Hematopoietic multipotent progenitor cell treated with erythropoietin and hydrocortisone succinate and interleukin-3 and kit ligand, for 4 days (in vitro differentiated cells): ENCODE measurements at places on chromosomes 2 and 18.

GRCh38 chr2:25032901-25033300, 9.0 kb upstream of the EFR3B start:
- DNase-seq: no peak

DNA sequence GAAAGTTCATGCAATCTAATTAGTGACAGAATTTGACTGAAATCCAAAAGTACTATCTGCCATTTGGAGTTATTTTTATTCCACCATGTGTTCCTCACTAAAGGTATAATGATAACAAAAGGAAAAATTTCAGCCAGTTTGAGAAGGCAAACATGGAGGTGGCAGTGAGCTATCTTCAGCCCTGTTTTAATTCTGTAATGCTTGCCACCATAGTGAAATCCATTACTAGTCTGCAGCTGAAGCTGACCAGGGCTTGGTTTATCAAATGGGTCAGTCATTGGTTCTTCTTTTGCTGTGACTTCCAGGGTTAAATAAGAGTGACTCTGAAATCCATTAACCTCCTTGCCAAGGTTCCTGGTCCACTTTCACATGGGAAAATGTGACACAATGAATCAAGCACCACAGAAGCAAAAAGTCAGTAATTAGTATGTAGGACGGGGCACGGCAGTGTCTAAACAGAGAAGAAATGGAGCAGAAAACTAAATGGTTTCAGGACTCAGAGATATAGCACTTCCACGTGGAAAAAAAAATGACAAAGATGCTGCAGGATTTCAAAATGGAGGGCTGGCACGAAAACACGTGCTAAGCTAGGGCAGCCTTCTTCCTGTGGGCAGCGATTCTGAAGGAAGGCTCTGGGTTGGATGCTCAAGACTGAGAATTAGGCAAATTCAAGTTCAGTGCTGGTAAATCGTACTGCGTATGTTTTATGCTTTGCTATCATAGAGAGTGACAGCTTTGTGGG, 87.2 kb downstream of the EPHA4 start:
- DNase-seq: no peak

GRCh38 chr2:120452945-120453634, 107.2 kb downstream of the INHBB start:
- DNase-seq: no peak

- DNase-seq: no peak
Measured at GRCh38 chr2:151843691-151844061, 15.5 kb upstream of the ARL5A start.

GRCh38 chr18:47936952-47937351, 6.5 kb upstream of the SMAD2 start:
- DNase-seq: peak; percentile 66

DNA sequence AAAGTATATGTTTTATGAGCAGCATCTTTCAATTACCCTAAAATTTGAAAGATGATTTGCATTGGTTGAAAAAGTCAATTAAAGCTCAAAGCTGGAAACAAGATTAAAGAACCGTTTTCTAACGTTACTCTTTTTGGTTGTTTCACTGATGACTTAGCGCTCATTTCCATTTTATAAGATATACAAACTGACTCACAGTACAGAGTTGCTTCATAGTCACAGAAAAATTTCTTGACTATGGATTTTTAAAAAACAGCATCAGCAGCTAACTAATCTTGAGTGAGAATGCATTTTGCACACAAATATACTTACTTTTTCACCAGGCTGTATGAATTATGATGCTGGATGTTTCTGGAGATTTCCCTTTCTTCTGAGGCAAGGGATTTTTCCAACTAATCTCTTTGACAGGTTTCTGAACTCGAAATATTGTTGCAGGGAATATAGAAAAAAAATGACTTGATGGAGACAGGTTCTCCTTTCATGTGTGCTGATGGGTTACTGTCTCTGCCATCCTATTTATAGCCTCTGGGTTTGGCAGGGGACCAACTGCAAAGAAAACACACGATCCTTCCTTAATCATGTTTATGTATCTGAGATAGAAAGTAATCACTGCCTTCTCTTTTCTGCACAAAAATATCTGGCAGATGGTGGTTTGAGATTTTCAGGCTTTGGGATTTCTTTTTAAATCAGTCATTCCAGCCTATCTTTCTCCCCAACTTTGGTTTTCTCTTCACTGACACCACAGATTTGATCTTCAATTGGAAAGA, 129.4 kb upstream of the DAPL1 start:
- DNase-seq: no peak

DNA sequence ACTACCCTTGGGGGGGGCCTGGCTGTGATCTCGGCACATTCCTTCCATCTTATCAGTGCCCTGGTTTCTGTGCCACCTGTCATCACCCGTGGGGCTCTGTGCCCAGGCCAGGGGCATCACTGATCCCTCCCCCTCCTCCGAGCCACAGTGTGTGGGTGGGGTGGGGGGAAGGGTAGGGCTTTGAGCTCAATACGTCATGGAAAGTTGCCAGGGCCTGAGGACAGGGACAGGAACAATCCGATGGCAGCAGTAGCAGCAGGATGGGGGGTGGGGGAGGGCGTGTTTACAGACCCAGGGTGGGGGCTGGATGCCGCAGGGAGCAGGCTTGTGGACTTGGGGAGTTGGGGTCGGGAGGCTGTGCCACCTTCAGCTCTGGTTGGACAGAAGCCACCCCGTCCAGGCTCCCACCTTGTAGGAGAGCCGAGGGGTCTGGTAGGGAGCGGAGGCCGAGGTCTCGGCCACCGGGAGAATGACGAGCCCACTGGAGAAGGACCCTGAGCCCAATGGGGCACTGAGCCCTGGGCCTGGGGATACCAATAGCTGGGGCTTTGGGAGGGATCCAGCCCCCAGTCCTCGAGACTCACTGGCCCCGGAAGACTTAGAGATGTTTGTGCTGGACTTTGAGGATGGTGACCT, 3.5 kb downstream of the SLC4A3 start:
- no peak for DNase-seq

DNA sequence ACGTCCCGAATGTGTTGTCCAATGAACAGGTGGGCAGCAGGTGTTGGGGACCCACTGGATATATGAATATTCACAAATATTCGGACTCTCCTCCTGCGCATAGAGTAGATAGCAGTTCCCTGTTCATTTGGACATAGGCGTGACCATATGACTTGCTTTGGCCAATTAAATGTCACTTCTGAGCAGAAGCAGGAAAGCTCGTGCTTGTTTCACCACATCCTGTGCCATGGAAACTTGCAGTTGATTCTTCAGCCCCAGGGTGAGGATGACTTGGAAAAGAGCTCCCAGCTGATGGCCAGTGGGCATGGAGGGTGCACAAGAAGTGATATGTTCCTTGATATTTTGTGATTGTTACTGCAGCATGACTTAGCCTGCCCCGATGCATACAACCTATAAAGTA, 52.6 kb downstream of the PTPRM start:
- no peak for DNase-seq

DNA sequence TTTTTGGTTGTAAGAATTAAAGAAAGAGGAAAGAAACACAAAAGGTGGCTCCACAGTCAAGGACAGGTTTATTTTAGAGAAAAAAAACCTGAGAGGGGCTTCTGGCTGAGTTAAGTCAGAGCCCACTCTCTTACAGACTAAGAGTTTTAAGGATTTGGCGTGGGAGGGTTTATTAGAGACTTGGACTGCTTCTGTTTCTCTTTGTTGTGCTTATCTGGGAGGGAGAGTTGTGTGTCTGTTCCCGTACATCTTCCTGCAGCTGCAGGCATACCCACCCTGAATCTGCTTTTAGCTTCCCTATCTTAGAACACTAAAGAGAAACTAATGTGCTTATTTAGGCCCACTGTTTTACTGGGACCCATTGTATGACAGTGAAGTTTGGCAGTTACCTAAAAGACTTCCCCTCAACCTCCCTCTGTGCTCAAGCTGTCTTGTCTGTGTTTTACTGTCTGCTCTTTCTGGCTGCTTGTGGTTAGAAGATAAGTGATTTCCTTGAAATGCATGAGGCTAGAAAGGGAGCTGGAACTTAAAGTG, 2.7 kb downstream of the RSAD2 start:
- DNase-seq: peak; percentile 98

GRCh38 chr18:77369644-77370043, 120.0 kb downstream of the GALR1 start:
- no peak for DNase-seq

DNA sequence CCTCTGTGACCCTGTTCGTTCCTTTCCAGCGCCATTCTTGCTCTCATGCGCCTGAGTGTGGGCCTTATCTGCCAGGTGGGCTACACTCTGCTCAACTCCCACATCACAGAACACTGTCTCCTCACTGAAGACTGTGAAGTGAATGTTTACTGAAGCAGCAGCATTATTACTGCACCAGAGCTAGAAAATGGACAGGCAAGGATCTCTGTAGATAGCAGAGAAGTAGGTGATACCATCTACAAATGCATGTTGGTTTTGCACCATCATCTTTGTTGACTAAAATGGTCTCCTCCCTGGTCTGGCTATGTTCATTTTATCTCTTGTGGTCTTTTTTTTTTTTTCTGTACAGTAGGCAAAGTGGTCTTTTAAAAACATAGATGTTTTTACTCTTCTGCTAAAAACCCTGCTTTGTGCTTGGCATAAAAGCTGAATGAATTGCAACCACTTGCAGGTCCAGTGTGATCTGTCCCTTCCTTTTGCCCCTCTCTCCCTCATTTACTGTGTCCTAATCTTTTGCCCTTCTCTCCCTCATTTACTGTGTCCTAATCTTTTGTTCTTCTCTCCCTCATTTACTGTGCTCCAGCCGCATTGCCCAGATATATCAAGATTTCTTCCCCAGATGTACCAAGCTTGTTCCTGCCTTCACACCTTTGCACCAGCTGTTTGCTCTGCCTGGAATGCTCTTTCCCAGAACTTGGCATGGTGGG, 35.4 kb downstream of the BABAM2 start:
- DNase-seq: peak; percentile 83

GRCh38 chr2:160694631-160695030, 201.0 kb upstream of the RBMS1 start:
- no peak for DNase-seq

DNA sequence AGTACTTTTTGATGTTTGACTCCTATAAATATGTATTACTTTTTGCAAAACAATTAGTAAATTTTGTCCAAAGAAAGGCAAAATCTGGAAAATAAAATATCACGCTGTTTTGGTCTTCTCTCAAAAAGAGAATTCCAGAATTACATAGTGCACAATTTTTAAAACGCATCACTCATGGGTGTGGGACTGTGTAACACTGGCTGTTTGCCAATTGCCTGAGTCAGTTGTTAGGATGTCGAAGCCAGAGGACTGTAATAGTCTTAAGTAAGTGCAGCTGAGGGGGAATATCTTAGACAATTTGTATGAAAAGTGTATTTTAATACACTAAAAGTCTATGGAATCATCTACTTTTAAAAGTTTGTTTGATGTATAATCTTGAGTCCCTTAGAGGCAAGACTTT, 24.1 kb upstream of the EPHA4 start:
- peak; percentile 5 for DNase-seq

GRCh38 chr2:129296806-129297205, 682.7 kb upstream of the RAB6C start:
- no peak for DNase-seq

DNA sequence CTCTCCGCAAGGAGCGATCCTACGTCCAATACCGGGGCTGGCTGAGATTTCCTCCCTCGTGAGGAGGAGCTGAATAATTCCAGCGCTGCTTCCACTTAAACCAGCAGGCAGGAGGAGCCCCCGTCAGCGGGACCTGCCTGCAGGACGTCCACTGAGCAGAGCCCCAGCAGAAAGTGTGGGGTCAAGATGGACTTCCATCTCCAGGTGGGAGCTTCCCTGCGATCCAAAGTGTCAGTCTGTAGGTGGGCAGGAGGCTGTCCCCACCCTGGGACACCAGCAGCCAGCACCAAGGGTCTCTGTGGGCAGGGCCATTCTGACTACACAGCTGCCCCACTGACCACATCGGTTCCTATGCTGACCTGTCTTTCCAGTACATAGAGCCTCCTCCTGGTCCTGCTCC, 462 bp upstream of the OTOS start:
- DNase-seq: no peak

DNA sequence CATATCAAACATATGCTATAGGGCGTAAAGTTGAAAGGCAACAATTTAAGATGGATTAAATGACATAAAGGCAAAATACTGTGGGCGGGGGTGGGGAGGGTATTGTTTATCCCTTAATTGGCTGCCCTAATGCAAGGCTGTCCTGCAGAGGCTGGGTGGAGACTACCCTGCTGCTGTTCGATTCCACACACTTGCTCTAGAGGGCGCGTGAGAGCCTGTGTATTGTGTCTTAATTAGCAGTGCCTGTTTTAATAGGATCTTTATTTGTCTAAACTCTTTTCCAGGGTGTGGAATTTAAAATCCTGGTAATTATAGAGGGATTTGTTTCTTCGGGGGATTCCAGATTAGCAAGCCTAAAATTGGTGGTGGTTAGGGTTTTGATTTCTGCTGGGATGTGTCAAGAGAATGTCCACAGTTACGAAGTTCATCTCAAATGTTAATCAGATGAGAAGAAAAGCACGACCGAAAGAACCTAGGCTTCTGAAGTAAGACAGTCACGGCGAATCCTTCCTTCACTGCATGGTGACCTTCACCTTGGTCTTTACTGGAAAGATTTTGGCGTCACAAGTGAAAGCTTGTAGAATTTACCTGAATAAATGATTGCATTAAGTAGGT, 103.5 kb upstream of the MAP3K20 start:
- peak; percentile 75 for DNase-seq

DNA sequence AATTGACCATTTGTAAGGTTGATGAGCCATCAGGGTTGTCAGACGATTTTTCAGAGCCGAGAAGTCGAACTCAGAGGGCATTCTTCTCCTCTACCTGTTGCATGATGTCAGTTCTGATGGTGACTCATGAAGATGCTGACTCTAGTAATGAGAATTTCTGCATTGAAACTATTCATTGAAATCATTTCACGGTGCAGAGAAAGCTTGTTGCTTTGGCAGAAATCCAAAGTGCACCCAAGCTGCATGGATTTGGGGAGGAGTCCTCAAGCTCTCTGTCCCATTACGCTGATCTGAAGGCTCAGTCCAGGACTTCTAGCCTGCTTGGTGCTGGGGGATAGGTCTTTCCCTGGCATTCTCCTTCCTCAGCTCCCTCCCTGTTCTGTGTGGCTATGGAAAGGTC, 125.7 kb upstream of the PXDN start:
- no peak for DNase-seq

DNA sequence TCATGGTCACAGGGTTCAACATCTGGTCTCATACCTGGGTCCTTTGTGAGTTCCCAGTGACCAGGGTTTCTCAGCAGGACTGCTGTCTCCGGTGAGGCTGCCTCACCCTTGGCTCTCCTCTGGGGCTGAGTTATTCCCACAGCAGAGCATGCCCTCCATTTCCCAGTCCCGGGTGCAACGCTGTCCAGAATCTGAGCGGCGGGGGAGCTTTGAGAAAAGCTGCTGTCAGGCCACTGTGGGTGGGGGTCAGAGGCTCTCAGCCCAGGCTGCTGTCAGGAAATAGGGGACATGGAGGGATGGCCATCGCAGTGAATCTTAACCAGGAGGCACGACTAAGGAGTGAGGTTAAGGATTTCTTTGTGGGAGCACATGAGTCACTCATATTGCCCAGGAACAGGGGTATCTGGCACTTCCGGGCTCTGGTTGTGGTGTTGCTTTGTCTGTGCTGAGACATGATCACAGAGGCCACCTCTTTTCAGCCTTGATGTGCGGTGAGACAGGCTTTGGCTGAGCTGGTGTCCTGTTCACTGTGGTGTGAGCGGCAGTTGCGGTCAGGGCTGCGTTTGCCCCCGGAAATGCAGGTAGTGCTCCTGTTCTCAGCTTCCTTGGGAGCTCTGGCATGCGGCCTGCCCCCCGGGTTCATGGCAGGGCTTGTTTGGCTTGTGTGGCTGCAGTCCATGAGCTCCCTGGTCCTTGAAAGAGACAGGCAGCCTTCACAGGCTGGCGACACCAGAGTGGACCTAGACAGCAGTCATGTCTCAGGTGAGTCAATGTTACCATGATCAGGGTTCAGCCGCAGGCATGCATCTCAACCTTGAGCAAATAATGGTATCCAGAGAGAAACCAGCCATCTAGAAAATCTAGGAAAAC, 310.7 kb upstream of the MYT1L start:
- DNase-seq: no peak

- DNase-seq: no peak
Measured at GRCh38 chr18:79775441-79776221, 22.1 kb upstream of the KCNG2 start.
